Stimulated activated CD4-positive, alpha-beta T cell treated with anti-CD3 and anti-CD28 coated beads, Interleukin-12 subunit alpha, Interleukin-12 subunit beta, amount 100 ng/mL, for 24 hours (primary cell): ENCODE measurements at places on chromosomes 2 and 18.

DNA sequence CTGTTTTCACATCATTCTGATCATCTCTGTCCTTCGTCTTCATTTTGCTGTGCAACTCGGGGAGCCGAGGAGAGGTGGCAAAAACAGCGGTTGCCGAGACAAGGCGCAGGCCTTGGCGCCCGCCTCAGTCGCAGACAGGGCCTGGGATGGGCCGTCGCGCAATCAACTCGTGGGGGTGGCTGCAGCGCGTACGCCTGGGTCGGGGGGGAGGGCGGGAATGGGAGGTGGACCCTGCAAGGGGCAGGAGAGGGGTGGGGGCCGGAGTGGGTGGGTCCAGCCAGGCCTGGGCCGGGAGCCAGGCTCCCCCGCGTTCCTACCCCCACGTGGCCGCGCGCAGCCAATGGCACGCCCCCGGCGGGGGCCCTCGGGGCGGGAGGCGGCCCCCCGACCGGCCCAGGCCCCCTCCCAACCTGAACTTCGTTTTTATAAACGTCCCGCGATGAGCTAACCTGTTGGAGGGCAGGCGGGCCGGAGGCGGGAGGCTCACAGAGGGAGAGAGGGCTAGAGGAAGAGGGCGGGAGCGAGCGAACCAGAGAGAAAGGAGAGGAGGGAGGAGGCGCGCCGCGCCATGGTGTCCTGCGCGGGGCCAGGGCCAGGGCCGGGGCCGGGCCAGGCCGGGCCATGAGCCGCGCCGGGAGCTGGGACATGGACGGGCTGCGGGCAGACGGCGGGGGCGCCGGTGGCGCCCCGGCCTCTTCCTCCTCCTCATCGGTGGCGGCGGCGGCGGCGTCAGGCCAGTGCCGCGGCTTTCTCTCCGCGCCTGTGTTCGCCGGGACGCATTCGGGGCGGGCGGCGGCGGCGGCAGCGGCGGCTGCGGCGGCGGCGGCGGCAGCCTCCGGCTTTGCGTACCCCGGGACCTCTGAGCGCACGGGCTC, at the start of gene HOXD13:
Gene HOXD13 (plus strand): TSS at position 452 of the 875 bp plus-strand sequence. CDS start 170 bp downstream, at position 622.
- DNase-seq: no peak

DNA sequence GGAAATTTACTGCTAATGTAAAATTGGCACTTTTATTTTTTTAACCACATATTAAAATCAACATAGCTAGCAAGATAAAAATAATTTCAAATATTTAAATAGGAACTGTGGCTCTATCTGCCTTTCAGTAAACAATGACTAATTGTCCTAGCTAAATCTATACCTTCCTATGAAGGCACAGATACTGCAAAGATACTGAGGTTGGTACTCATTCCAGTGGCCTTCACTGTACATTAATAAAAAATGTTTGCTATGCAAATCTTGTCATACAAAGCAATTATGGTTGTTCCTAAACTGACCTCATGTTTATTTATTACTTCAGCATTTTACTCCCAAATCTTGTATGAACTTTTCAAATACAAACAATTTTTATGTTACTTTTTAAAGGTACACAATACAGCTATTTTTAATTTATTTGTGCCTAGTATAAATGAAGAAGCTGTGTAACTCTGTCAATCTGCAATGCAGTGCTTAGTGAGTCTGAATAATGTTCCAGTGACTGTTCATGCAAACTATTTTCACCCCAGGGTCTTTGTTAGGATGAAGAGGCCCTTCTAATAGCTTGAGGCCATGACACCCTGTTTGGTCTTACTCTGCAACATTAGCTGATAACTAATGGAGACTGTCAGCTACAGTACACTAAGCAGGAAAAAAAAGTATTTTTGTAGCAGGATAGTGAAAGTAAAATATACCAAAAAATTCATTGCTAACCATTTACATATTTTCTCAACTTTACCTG, 9.3 kb upstream of the ERBB4 start:
- DNase-seq: no peak

DNA sequence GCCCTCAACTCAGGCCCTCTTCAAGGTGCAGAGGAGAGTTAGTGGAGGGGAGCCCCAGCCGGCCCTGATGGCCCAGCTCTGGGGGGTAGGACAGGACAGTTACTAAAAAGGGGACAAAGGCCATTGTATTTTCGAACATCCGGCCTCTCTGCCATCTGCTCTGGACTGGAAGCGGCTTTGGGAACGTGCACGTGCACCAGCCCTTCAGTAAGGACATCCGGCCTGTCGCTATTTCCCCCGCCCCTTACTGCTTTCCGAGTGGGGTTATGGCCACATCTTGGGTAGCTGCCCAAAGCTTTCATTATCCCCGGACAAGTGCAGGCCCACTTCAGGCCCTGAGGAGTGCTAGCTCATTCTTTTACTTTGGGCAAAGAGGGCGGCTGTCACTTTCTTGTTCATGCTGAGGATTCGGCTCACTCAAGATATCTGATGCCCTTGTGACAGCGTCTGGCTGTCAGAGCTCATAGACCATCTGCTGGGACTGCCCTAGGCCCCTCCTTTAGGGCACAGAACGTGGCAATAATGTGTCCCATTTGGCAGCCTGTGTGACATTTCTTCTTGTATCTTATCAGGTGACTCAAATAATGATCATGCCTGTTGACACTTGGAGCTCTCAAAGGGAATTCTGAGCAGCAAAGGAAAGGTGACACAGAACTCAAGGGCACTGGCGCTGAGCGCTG, 17.5 kb downstream of the SLC4A3 start:
- no peak for DNase-seq

- DNase-seq: no peak
Observed at GRCh38 chr18:22394428-22394827, 23.3 kb downstream of the CTAGE1 start.

DNA sequence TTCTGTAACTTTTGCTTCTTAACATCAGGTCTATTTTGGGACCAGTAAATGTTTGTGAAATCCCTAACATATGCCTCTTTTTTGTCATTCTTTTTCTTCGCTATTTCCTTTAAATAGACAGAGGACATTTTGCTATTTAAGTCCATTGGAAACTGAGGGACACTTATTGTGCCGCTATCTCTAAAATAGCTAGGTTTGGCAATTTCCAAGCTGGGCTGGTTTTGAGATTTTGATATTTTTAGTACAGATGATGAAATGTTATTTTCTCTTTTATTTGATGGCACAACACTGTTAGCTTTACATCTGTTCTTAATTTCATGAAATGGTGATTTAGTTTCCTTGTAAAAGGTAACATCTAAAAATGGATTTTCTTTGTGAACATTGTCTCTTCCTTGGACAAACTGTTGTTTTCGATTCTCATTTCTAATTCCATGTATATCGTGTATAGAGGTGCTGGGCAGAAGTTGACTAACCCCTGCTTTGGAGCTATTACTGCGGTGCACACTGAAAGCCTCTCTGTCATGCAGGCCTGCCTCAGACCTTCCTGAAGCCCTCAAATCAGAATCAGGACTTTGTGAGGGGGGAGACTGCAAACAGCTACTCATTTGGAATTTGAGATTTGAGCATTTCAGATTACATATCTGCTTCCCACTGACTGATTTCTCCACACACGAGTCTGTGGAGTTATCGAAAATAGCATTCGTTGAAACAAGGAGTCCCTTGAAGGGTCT, 594 bp downstream of the RAD51AP2 start:
- no peak for DNase-seq

- no peak for DNase-seq
Observed at GRCh38 chr18:3623769-3624545, 174.0 kb downstream of the TGIF1 start.

GRCh38 chr18:40375837-40376236, 1579.2 kb upstream of the PIK3C3 start:
- no peak for DNase-seq

DNA sequence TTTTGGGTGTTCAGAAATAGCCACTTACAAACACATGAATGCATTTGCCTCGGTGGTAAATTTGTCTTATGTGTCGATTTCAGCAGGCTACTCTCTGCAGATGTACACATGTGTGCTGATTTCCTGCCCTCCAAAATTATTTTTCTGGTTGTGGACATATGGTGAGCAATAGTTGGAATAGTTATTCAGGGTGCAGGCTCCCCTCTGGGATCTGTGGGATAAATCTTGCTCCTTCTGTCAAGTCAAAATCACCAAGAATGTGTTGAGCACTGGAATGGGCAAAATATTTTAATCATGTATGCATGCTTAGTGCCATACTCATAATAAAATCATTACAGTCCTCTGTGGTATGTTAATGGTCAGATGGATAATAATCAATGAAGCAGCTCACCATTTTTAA, 684.5 kb downstream of the BCL11A start:
- no peak for DNase-seq

- DNase-seq: no peak
Observed at GRCh38 chr2:215455958-215456357, 20.1 kb upstream of the FN1 start.

DNA sequence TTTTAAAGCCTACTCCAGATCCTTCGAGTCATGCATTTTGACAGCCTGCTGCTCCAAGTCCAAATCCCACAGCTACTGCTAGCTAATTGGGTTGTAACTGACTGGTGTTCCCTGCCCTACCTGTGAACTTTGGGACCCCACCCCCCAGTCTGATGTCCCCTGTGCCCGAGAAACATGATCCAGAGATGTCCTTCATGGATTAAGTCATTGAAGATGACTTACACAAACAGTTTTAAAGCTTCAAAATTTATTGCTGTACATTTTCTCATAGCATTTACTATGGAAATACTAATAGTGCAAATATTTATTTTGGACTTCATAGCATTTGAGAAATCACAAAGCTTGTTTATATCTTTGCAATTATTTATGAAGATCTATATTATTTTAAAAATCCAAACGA, 73.1 kb downstream of the MBD2 start:
- no peak for DNase-seq

- DNase-seq: no peak
Observed at GRCh38 chr2:236718207-236718992, 148.8 kb downstream of the ACKR3 start.
